CD4-positive, CD25-positive, alpha-beta regulatory T cell (primary cell): ENCODE measurements at places on chromosomes 6 and 20.

GRCh38 chr6:11212664-11213063 lies 19.8 kb downstream of the NEDD9 start:
- no peak for DNase-seq

DNA sequence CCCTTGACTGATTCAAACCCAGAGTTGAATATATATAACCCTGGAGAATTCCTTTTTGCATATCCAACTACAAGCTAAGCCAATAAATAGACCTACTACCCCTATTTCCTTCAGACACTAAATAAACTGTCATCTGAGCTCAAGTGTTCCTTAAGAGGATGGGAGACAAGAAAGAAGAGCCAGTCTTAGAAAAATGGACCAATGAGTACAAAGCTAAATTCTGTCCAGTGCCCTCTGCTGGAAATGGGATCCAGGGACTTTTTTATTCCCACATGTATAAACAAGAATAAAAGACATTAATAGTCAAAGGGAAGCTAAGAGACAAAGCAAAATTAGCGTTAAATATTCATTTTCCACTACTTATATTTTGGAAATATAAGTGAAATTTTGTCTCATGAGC lies 4.8 kb downstream of the PPP1R10 start:
- DNase-seq: no peak

- no peak for DNase-seq
These were observed 265.9 kb upstream of the CDYL start for GRCh38 chr6:4510317-4510716.

DNA sequence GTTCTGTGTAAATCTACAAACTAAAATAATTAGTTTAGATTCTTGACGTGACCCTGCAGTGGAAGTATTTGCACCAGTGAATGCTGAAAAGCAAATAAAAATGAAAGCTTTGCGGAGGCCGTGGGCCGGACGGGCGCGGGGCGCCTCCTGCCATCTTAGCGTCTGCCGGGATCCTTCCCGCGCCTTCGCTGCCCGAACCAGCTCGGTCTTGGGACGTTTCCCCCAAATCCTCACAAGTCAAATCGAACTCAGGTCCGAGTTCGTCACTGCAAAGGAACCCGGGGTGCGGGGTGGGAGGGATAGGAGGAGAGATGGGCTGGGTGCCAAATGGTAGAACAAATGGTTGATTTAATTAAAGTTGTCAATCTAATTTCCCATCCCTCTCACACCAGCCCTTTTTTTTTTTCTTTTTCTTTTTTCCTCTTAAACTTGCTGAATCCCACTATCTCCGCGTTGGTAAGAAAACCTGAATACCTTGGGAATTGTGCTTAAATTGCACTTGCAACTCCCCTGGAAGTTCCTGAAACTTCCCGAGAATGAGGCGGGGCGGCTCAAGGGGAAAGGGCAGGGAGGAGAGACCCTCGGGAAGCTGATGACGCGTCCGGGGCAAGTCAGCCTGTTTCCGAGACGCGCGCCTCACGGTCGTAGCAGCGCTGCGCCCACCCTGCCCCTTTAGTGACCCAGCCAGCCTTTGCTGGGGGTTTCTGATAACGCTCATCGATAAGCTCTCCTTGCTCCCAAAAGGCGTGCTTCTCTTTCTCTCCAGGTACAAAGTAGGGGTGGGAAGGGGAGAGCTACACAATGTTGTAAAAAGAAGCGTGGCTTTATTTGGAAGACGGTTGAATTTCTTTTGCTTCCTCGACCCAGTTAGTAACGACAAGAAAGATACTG lies 1.8 kb downstream of the GJA1 start:
- DNase-seq: no peak

GRCh38 chr6:80771941-80772340 lies 665.5 kb downstream of the BCKDHB start:
- no peak for DNase-seq

- peak; percentile 27 for DNase-seq
These were observed 34.5 kb downstream of the HLA-A start for GRCh38 chr6:29976588-29977424.

- DNase-seq: no peak
These were observed 67.7 kb downstream of the PHACTR2 start for GRCh38 chr6:143745166-143746133.

DNA sequence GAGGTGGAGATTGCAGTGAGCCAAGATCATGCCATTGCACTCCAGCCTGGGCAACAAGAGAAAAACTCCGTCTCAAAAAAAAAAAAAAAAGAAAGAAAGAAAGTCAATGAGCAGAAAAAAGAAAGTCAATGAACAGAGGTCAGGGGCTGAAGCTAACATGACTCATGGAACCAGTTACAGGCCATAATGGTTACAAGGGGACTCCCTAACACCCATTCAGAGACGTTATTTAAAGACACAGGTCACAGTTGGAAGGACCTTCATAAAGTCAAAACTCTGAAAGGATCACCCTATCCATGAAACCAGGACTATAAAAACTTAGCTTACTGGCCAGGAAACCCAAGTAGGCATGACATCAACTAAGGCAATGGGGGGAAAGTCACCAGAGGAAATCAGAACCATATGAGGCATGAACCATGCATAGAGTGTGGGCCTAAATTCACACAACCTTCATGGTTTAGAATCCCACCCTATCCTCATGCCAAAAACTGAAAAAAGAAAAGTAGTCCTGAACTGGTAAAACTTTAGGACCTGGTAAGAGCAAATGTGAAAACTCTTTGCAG lies 18.2 kb downstream of the FBXL4 start:
- DNase-seq: no peak

DNA sequence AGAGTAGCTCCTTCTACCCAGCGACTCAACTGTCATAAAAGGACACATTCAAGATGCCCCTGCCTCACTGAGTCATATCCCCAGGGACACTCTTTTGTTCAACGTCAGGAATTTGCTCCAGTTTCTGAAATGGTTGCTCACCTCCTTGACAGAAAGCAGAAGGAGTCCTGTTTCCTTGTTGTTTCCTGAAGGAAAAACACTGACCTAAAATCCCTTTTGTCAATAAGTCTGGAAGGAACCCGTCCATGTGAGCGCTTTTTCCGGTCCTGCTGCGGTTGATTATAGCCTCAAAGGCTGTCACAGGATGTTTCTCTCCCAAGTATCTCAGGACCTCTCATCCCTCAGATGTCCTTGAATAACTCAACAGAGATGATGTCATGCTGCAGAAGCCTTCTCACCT lies 113.6 kb upstream of the PLEKHG1 start:
- no peak for DNase-seq

GRCh38 chr6:161922631-161923119 lies 648.8 kb upstream of the AGPAT4 start:
- no peak for DNase-seq

GRCh38 chr6:144468709-144469108 lies 183.6 kb downstream of the UTRN start:
- DNase-seq: no peak

DNA sequence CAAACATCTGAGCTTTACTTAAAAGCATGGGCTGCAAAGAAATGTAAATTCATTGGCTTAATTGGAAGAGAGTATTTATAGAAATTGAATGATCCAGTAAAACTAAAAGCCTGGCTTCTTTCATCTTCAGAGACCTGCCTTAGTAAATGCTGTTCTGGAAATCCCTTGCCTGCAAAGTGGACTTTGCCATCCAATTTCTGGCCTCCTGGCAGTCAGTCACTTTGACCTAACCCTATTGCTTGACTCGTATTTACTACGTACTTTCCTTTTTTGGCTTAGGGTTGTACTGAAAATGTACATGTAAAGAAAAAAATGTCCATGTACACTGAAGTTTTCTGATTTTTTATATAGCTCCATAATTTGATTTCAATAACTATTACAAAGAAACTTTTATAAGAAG lies 47.1 kb downstream of the E2F3 start:
- no peak for DNase-seq

- no peak for DNase-seq
These were observed 26.1 kb upstream of the RIPPLY2 start for GRCh38 chr6:83827050-83827449.

- no peak for DNase-seq
These were observed 418.5 kb upstream of the JARID2 start for GRCh38 chr6:14827354-14827753.

- no peak for DNase-seq
These were observed 36.2 kb upstream of the BAG2 start for GRCh38 chr6:57135885-57136284.

DNA sequence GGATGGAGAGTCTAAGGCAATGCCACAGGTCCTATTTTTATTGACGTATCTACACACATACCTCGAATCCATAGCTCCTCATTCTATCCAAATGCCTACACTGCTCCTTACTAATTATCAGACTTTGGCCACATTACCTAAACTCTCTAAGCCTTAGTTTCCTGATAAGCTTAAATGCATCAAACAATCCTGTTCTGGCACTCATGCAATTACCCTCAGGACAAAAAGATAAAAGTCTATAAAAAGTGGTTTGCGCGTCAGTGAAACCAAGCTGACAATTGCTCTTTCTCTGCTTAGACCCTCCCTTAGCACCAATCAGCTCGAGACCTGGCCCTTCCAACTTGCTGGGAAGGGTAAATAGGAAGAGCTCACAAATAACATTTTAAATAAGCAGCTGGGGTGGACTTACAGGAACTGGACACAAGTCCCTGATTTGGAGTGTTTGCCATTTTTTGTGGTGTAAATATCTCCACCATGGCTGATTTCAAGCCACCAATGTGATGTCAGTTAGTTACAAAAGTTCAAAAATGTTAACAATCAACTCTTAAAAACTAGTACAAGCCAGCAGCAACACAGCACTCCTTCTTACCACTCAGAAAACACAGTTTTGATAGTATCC lies 7.2 kb upstream of the PLEKHG1 start:
- DNase-seq: no peak

DNA sequence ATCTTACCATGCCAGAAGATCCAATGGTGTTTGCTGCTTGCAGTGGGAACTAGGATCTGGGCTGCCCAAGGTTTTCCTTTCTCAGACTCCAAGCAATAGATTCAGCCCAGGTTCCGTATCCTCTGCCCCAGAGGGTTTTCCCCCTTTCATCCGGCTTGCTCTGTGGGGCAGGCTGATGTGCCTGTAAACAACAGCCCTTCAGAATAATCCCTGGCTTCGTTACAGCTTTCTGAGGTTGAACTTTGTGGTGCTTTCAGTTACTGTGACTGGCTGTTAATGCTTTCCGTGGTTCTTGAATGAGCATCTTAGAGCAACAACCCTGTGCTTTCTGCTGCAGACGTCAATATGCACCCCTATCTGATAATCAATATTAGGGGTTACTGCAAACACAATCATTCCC lies 400.4 kb downstream of the BTBD3 start:
- no peak for DNase-seq

- DNase-seq: peak; percentile 27
These were observed 35.3 kb downstream of the HIVEP2 start for GRCh38 chr6:142909686-142910085.

DNA sequence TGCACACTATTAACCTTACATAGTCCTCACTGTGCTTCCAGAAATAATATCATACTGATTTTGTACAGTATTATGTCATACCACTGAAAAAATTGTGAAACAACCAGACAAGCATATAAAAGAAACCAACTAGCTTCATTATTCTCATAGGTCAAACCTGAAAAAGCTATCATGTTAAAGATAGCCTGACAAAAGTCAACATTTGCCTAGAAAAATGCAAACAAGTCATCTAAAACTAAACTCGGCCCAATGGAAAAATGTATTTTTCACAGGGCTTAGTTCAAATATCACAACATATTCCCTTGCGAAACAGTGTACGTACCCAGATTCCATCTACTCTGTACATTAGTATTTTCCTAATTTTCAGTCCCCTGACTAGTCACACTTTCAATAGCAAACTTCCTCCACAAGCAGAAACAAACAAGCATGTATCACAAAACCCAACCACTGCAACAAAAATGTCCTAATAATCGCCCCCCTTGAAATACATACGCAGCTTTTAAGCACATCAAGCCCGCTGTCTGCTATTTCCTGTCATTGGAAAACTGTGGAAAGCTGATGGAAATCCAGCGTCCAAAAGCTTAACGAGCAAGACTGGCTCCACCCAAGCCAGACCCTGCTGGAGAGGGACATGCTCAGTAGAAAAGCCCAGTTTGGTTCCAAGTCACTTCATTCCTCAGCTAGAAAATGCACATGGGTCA lies 93.1 kb downstream of the EPB41L2 start:
- no peak for DNase-seq

DNA sequence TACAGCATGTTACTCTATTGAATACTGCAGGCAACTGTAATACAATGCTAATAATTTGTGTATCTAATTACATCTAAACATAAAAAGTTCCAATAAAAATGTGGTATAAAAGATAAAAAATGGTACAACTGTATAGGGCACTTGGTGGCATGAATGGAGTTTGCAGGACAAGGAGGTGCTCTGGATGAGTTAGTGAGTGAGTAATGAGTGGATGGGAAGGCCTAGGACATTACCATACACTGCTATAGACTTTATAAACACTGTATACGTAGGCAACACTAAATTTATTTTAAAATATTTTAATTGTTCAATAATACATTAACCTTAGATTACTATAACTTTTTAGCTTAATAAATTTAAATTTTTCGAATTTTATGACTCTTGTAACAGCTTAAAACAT lies 579.6 kb upstream of the MAN1A1 start:
- no peak for DNase-seq

DNA sequence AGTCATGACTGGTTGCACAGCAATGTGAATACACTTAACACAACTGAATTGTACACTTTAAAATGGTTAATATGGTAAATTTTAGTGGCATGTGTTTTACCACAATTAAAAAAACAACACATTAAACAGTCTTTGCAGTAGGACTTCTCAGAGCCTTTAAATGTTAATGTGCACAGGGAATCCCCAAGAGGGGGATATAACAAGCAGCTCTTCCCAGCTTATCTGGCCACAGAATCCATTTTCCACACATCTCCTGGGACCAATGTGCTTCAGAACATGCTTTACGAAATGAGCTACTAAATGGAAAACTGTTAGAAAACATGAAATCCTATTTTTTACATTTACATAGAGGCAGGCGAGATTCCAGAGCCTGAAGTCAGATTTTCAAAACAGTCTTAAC lies 44.4 kb downstream of the FYN start:
- no peak for DNase-seq

DNA sequence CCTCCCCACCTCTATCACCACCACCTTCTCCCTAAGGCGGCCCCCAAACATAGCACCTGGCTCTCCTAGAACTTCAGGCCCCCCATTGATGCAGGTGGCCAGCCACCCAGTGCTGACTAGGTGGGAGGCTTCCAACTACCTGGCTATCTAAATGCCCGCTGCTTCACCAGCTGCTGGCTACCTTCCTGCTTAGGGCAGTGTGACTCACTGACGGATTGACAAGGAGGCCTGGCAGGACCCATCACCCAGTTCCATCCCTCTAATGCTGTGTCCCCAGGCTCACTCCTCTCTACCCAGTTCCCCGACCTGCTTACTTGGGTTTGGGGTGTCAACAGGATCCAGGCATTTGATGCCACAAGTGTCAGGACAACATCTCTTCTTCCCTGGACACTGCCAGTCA lies 1.1 kb downstream of the SLPI start:
- no peak for DNase-seq

DNA sequence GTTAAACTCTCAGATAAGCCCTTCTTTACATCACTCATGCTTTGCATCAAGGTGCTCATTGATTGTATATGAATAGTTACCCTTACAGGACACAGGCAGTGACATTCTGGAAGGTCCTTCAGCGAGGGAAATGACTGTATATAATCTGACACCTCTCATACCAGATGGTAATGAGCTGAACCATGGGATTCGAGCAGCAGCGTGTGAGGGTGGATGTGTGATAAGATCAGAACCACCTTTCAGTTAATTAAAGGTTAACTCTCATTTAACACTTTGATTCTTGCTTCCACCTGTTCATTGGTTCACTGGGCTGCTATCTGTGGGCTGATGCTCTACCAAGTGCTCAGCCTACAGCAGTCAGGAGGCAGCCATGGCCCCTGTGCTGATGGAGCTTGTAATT lies 24.2 kb downstream of the NEDD9 start:
- DNase-seq: no peak
